ENCODE measurements at places on chromosomes 4 and X.

DNA sequence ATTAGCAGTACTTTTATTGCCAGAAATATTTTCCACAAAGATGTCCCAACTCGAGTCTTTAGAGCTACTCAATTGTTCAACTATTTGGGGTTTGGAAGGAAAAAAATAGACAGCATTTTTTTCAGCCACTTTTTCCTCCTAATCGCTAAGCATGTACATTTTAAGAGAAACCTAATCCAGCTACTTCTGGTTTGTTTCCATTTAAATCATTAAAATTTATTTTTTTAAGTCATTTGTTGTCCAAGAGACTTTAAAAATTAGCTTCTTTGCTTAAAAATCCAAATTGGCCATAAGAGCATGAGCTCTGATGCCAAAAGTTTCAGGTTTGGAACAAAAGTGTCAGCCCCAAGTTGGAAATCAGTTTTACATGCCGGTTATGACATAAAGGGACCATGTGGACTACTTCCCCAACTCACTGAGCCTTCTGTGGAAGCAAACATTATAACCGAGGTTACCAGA lies 186.3 kb upstream of the INTU start:
- no peak for DNase-seq

GRCh38 chrX:100353326-100353725 lies 56.7 kb downstream of the PCDH19 start:
- no peak for DNase-seq

DNA sequence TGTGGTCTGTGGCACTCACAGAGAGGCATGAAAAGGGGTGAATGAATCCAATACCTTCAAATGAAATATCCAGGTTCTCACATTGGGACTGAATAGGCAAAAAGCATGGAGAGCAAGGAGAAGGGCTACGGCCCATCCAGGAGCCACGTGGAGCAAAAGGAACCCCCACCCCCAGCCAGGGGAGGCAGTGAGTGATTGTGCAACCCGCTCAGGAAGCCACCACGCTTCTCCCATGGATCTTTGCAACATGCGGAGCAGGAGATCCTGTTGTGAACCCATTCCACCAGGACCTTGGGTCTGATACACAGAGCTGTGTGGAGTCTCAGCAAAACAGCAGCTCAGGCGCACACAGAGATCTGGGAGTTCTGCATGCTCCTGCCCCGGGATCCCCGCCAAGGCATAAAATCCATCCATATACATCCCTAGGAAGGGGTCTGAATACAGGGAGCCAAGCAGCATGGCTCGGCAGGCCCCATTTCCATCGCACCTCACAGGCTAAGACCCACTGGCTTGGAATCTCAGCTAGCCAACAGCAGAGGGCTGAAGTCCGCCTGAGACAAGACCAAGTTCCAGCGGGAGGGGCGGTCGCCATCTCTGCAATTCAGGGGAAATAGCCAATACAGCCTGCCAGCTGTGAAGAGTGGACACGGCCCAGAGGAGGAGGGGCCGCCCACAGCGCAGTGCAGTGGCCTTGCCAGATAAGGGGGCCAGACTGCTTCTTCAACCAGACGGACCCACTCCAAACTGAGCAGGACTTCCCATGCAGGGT lies 80.2 kb downstream of the FGF16 start:
- no peak for DNase-seq

GRCh38 chr4:4330794-4331193 lies 40.7 kb downstream of the ZBTB49 start:
- no peak for DNase-seq

DNA sequence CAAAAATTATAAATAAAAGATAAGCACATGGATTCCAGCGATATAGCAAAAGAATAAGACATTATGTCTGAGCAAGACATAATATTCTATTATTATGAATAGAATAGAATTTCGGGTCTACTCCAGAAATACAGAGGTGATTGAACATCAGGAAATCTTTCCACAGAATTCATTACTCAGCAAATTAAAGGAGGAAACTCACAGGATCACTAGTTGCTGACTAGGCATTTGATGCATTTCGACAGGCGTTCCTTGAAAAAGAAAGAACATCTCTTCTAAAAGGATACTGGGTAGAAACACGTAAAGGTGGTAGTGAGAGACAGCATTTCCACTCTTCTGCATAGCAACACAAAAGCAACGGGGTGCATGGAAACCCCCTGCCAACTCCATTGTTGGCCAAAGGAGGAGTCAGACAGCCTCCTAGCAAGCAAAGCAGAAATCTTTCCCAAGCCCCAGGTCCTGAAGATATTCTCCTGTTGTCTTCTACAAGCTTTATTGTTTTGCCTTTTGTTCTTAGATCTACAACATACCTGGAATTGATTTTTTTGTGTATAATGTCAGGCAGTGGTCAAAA lies 14.3 kb upstream of the PDZD4 start:
- DNase-seq: no peak

GRCh38 chr4:187663076-187663475 lies 332.5 kb upstream of the ZFP42 start:
- no peak for DNase-seq

- peak; percentile 52 for DNase-seq
Measured at GRCh38 chrX:41085512-41085877, 250 bp downstream of the USP9X start.

GRCh38 chr4:164847016-164847415 lies 30.0 kb upstream of the APELA start:
- DNase-seq: no peak

DNA sequence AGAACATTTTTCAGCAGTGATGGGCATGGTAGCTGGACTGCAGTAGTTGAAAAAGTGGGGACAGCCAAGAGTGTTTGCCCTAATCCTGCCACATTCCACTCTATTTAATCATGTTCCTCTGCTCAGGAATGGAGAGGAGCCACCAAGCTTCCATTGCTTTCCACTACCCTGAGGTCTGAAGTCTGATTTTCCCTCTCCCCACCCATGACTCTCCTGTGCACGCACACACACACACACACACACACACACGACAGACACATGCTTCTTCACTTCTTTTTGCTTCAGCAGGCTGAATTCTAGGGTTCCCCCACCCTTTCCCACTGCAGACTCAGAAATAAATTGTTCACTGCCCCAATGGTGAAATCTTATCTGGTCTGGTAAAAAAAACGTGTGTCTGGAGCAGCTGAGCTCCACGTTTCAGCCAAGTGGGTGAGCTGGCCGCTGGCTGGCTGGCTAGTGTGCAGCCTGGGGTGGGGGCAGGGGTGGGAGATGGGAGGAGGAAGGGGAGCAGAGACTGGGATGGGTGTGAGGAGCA lies 142.7 kb upstream of the NALF2 start:
- DNase-seq: no peak

DNA sequence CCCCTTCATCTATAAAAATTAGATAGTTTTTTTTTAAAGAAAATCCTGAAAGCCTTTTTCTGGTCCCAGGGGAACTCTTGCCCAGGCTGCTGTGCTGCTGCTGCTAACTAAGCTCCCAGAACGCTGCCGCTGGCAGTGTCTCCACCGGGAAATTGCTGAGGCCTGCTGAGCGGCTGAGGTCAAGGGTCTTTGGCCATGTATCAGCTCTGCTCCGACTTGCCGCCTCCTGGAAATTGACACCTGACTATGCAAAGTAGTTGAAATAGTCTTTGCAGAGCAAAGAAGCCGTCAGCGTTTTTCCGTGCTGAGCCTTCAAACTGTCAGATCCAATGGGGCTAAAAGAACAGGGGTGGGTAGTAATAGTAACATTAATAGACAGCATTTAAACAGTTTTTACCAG lies 839 bp downstream of the QDPR start:
- no peak for DNase-seq

- no peak for DNase-seq
Measured at GRCh38 chrX:136261321-136261720, 10.1 kb upstream of the MAP7D3 start.

DNA sequence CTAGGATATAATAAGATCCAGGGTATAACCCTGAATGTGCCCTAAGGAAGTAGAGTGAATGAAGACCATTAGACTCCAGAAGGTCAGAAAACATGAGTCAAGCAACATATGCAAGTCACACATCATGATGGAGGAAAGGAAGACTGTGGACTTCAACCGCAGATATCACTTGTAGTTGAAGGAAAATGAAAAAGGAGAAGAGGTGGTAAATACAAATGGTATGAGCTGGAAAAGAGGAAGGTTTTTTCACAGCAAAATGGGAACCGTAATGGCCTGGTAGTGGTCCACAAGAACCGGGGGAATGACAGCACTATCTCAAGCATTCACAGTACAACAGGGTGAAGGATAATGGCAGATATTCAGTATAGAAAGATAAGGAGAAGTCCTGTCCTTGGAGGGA lies 5.2 kb upstream of the SCFD2 start:
- no peak for DNase-seq

DNA sequence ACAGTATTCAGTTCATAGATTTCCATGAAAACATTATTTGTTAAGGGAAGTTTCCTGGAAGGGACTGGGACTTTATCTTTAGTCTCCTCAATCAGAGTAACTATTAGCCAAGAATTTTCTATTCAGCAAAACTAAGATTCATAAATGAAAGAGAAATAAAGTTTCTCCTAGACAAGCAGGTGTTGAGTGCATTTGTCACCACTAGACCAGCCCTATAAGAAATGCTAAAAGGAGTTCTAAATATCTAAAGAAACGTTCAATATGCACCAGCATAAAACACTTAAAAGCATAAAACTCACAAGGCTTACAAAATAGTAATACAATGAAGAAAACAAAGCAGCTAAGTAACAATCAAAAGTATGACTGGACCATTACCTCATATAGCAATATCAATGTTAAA lies 423.0 kb downstream of the TECRL start:
- no peak for DNase-seq

GRCh38 chrX:50865311-50865710 lies 45.2 kb upstream of the BMP15 start:
- no peak for DNase-seq

DNA sequence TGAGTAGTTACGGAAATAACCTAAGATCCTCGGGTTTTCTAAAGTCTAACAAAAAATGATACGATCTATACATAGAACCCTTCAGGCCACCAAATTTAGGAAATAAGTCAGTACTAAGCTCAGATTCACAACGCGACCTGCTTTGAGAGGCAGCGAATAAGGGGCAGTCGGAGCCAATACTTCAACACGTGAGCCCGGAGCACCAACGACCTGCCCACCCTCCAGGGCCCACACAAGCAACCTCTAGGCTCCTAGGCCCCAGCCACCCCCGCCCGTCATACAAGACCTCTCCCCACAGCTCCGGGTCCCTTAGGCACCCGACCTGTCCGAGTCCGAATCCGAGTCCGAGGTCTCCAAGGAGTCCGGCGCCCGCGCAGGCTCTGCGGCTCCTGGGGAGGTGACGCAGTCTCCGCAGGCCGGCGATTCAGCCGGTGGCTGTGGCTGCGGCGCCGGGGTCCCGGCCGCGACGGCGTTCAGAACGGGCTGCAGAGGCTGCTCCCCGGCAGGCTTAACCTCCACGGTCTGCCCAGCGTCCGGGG lies 580 bp downstream of the NAF1 start:
- peak; percentile 55 for DNase-seq

DNA sequence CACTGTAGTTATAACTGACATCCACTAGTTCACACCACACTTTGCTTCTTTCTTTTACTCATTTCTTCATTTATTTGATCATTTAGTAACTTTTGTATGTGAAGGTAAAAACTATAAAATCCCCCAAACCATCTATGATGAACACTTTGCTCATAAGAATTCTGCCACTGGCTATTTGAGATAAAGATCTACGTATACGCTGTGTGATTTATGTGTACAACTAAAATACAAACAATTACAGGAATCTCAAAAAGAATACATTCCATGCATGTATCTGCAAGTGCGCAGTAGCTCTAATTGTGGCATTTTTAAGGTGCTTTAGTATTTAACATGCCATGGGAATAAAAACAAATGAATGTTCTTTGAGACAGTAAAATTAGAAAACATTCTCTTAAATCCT lies 156.9 kb upstream of the NAP1L5 start:
- no peak for DNase-seq

GRCh38 chr4:42711496-42711895 lies 54.6 kb upstream of the ATP8A1 start:
- DNase-seq: no peak

DNA sequence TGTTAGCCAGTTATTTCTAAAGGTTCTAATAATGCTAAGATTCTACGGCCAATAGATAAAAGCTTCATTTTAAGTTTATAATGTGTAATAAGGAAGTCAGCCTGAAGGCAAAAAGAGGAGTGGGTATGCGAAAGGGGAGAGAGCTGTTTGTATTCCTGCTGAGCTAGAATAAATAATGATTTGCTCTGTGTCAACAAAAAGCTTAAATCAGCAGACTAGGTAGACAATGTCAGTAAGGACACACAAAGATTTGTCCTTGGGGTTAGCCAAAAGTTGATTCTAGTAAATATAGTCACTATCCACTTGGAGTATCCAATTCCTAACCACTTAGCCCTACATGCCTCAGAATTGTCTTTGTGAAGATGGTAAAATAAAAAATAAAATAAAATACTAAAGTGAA lies 90.3 kb upstream of the GRIA3 start:
- DNase-seq: no peak

DNA sequence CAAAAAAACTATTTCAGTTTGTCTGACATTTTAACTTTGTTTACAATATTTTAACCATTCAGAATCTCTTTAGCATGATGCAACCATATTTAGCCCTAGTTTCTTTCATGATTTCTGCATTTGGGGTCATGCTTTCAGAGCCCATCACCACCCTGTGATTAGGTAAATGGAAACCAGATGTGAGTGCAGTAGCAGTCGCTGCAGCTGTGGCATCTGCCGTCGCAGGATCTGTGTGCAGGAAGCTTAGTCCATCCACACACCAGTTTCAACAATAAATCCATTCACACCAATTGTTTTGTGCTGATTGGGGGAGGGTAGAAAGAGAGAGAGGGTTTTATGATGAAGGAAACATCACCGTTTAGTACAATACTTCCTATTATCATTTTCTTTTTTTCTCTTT lies 130.5 kb downstream of the CPEB2 start:
- no peak for DNase-seq

GRCh38 chrX:155218777-155219176 lies 2.5 kb downstream of the VBP1 start:
- no peak for DNase-seq

DNA sequence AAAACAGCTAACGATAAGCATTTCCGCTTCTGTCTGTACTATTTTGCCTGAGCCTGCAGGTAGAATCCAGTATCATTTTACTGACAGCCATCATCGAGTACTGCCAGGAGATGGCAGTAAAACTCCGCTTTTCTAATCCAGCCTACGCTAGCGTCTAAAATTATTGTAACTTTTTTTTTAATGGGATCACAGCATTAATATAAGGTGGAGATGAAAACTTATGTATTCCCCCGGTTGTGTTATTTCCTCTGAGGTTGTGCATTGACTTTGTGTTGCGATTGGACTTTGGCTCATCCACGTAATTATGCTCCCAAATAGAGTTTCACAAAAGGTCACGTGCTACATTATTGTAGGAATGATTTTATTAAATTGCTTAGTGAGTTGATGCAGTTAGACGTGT lies 248.1 kb downstream of the C4orf33 start:
- no peak for DNase-seq

- DNase-seq: no peak
Measured at GRCh38 chr4:1793496-1793840, 375 bp downstream of the FGFR3 start.

GRCh38 chr4:169756971-169757574 lies 671 bp downstream of the HPF1 start:
- no peak for DNase-seq

- no peak for DNase-seq
Measured at GRCh38 chr4:17370818-17371217, 141.1 kb downstream of the QDPR start.
